ENCODE measurements at places on chromosomes 1 and 21.

- peak; percentile 49 for DNase-seq
These were observed 31.4 kb downstream of the CLCA1 start for GRCh38 chr1:86499987-86500593.

- DNase-seq = no peak
These were observed 120.7 kb upstream of the TMPRSS15 start for GRCh38 chr21:18524097-18524880.

GRCh38 chr1:55329091-55329490 is 113.9 kb upstream of the USP24 start:
- no peak for DNase-seq

- DNase-seq = peak; percentile 27
These were observed 43.2 kb downstream of the NEK2 start for GRCh38 chr1:211632117-211632807.

DNA sequence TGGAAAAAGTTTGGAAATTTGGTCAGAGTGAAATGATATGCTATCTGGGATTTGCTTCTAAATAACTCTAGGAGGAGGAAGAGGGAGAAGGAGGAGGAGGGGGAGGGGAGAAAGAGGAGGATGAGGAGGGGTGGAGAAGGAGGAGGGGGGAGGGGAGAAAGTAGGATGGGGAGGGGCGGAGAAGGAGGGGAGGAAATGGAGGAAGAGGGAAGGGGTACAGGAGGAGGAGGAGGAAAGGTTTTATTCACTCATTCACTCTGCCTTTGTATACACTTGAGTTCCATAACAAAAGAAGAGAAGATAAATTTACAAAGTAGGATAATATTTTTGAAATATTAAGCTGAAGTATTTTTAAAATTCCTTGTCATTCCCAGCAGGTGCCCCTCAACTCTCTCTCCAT is 6.3 kb upstream of the VPS26C start:
- DNase-seq = no peak

DNA sequence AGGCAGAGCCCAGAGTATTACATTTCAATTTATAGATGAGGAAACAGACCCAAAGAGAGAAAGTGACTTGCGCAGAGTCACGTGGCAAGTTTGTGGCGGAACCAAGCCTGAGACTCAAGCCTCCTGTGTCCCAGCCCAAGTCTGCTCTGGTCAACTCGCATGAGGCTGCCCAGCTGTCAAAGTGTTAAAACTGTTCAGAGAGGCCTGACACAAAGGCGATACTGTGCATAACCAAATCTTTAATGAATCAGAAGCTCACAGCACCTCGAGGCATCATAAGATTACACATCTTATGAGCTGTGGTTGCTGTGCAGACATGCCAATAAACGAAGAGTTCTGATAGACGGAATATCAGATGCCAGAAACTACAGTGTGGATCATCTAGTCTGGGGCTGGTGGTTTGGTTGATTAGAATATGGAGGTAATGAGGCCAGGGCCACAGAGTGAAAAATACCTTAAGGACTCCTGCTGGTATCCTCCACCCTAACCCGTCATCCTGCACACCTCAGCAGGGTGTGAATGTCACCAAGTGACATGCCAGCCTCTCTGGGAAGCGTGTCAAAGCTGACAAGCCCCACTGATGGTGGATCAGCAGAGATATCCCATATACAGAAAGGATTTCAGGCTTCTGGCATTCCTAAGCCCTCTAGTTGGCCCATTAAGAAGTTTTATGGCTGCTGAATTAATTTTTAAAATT is 42.2 kb downstream of the TNNT2 start:
- DNase-seq = peak; percentile 95

GRCh38 chr1:47998396-47998990 is 1.3 kb upstream of the TRABD2B start:
- no peak for DNase-seq

- no peak for DNase-seq
These were observed 35.1 kb upstream of the IFFO2 start for GRCh38 chr1:18991585-18991984.

GRCh38 chr21:33355355-33355754 is 30.6 kb downstream of the IFNAR1 start:
- DNase-seq = no peak

GRCh38 chr1:70277875-70278274 is 56.7 kb downstream of the SRSF11 start:
- DNase-seq = no peak
